ENCODE measurements at places on chromosomes 1 and 21.

DNA sequence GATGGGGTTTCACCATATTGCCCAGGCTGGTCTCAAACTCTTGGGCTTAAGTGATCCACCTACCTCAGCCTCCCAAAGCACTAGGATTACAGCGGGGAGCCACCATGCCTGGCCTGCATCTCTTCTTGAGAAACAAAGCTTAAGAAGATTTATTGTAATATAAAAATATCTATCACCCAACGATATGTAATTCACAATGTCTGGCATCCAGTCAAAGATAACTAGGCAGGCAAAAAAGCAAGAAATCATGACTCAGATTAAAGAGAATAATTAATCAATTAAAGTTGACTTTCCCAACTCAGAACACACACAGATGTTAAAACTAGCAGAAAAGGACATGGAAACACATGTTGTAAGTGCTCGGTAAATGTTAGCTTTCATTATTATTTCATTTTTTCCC lies 26.5 kb upstream of the POU2F1 start:
- no peak for DNase-seq

- no peak for DNase-seq
These were observed 864.0 kb downstream of the KCNT2 start for GRCh38 chr1:195744256-195744655.

DNA sequence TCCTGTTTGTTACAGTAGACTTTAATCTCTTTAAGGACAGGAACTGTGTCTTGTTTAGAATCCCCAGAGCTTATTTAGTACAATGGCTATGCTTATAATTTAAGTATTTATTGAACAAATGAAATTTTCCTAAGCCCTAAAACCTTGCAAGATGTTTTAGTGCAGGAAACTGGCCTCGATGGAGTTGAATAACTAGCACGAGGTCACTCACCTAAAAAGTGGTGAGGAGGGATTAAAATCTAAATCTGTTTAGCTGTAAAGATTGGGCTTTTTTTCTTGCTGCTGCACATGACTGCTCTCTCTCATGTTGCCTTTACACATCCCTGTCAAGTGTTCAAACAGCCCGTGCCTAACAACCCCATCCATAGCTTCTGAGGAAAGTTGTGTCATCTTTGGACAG lies 10.2 kb downstream of the NFYC start:
- no peak for DNase-seq

- DNase-seq: no peak
These were observed 174.8 kb downstream of the LTN1 start for GRCh38 chr21:28817871-28818270.

DNA sequence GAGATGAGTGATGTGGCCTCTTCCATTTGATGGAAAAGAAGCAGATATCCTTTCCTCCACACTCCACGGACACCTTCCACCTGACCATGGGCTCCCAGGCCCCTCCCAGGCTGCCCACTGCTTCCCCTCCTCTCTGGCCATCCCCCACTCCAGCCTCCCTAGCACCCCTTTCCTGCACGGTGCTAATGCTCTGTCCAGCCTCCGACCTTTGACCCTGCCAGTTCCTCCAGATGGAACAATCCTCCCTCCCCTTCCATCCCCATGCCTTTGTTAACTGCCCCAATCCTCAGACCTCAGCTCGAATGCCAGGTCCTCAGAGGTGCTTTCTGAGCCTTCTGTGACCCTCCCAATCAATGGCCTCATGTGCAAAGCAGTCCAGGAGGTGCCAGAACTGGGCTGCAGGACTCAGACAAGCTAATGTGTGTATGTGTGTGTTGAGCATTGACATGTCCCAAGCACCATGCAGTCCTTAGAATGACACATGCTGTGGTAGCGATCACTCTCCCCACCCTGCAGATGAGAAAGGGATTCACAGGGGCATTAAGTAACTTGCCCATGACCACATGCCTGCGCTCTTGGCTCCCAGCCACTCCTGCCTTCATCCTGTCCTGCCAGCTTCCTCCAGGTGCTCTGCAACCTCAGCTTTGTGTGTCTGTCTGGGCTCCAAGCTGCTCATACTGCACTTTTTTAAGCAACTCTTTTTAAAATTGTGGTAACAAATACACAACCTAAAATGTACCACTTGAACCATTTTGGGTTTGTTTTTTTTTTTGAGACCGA lies 63.5 kb upstream of the EDN2 start:
- no peak for DNase-seq

DNA sequence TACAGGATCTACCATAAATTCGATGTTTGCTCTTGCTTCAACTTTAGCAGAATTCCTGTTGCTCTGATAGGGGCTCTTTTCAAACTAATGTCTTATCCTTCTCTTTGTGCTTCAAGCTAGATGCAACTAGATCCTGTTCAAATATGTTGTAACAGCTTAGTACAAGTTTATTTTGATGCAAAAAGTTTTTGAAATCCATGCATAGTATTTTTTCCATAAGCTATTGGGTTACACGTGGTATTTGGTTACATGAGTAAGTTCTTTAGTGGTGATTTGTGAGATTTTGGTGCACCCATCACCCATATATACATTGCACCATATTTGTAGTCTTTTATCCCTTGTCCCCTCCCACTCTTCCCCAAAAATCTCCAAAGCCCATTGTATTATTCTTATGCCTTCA lies 907.7 kb downstream of the LTN1 start:
- DNase-seq: no peak

DNA sequence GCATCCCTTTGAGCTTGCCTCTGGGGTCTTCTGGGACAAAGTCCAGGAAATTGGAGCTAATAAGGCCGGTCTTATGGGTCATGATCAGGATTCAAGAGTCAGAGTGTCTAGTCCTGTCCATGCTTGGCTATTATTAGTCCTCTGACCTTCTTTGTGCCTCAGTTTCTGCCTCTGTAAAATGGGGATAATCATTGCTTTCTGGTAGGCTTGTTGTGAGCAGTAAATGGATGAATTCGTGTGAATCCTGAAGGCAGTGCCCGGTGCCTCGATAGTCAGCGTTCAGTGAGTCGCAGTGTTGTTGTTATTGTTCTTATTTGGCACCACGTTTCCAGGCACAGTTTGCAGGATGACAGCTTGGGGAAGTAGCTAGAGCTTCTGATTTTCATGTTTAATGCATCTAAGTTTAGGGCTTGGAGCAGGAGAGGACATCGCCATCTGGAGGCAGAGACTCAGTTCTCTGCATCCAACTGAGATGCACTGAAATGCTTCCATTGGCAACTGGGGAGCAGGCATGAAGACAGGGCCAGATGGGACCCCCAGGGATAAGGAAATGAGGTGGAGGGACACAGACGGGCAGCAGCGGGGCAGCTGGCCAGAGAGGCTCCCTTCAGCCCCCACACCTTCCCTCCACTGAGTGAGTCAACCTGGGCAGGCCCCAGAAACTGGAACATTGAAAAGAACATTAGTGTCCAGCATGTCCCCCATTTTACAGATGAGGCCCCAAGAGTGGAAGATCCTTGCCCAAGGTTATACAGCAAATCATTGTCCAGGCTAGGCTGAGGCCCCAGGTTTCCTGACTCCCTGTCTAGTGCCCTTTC lies 160.3 kb downstream of the PTPRU start:
- DNase-seq: no peak

- DNase-seq: no peak
These were observed 4.0 kb downstream of the ARHGEF19 start for GRCh38 chr1:16208270-16208987.

DNA sequence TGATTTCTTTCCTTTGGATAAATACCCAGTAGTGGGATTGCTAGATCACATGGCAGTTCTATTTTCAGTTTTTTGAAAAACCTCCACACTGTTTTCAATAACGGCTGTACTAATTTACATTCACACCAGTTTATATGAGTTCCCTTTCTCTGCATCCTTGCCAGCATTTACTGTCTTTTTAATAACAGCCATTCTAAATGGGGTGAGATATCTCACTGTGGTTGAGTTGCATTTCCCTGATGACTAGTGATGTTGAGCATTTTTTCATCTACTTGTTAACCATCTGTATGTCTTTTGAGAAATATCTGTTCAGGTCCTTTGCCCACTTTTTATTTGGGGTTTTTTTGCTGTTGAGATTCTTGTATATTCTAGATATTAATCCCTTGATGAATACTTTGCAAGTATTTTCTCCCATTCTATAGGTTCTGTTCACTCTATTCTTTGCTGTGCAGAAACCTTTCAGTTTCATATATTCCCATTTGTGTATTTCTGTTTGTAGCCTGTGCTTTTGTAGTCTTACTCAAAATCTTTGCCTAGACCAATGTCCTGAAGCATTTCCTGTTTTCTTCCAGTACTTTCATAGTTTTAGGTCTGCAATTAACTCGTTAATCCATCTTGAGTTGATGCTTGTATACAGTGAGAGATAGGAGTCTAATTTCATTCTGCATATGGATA lies 7.3 kb downstream of the HENMT1 start:
- DNase-seq: no peak

- no peak for DNase-seq
These were observed 120.7 kb downstream of the NFIA start for GRCh38 chr1:61202854-61203598.

GRCh38 chr21:34850166-34850690 lies 181.4 kb downstream of the CLIC6 start:
- DNase-seq: no peak

GRCh38 chr1:245754463-245754961 lies 599.7 kb downstream of the KIF26B start:
- no peak for DNase-seq

GRCh38 chr21:20261364-20261763 lies 736.8 kb upstream of the NCAM2 start:
- DNase-seq: no peak

- DNase-seq: no peak
These were observed 81.3 kb upstream of the ARHGEF16 start for GRCh38 chr1:3373175-3373574.

DNA sequence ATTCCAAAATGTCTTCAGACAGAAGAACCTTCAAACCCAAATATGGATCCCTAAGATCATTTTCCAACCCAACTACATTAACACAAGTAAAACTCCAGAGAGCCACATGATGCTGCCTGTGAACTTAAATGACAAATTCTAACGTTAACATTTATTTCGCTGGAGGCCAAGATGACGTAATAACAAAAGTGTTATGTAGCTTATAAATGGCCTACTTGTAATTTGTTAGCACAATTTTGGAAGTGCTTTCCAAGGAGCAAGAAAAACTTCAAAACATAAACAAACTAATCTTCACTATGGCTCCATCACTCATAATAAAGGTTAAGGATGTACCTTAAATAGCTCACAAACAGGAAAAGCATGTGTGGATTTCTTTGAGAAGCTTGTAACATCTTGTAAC lies 126.7 kb downstream of the HLCS start:
- DNase-seq: no peak

- DNase-seq: no peak
These were observed 156.0 kb downstream of the PGBD5 start for GRCh38 chr1:230270185-230270558.

GRCh38 chr21:33069994-33070743 lies at the start of gene OLIG1:
Gene OLIG1 (plus strand): TSS chr21:33070141. CDS start chr21:33070247, 106 bp downstream.
- no peak for DNase-seq

DNA sequence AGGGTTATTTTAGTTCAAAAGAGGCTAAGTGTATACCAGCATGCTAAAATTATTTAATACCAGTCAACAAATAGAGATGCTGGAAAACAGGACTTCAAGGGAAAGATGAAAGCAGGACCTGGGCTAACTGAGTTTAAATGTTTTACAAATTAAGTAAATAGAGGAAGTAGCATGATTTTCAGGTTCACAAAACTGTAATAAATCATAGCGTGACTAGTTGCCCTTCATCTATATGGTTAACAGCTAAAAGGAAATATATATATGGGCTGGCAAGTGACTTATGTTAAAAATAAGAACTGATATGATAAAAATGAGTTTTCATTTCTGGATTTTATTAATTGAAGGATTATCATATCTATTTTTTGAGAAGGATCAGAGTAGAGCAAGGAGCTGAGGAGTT lies 25.6 kb downstream of the DPYD start:
- DNase-seq: no peak

DNA sequence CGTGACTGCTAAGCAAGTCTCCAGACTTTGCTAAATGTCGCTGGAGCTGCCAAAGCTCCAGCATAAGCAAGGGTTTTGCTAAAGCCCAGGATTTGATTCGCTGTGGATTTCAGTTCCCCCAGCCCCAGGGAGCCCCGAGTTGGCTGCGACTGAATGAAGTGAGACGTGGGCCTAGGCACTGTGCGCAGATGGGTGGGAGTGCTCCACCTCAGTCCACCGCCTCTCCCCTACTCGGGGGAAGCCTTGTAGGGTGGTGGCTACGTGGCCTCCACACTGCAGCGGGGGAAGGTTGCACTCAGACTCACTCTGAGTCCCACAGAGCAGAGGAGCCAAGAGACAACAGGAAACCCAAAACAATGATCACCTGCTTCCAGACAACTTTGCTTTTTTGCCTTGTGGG lies 397.8 kb upstream of the VAMP3 start:
- DNase-seq: no peak

GRCh38 chr21:41443562-41443961 lies 17.5 kb downstream of the MX1 start:
- no peak for DNase-seq

DNA sequence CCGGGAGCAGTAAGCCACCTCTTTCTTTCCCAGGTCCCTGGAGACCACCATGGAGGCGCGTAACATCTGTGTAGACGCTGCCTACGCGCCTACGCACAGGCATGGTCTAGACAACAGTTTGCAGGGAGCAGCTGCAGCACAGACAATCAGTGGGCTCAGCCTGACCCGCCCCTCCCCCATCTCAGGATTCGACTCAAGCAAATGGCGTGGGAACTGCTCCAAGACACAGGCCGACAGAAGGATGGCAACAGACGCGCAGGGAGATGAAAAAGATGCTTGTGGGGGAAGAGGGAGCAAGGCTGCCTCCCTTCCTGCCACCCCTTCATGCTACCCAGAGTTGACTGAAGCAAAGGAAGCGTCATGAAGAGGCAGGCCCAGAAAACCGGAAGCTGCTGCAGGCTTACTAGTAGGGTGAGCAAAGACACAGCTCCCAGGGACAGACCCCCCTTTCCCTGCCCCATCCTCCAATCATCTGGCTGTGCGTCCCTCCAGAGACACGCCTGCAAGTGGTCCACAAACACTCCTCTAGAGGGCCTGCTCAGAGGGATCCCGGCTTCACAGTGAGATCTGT lies 19.5 kb downstream of the STK40 start:
- DNase-seq: no peak

DNA sequence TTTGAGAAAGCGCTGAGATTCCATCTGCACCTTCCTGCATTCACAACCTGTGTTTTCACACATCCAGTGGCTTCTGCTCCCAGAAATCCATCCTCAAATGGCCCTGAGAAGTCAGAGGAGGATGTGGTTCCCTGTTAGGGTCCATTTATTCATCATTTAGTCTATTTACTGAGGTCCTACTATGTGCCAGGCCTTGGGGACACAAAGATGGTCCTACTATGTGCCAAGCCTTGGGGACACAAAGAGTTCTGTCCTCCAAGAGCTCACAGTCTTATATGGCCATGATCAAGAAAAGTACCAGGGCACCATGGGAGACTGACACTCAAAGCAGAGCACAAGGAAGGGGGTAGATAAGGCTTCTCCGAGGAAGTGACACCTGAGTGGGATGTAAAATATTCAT lies 147.1 kb upstream of the ATP1B1 start:
- DNase-seq: no peak

- no peak for DNase-seq
These were observed 83.1 kb downstream of the INTS7 start for GRCh38 chr1:211952299-211952698.
